ENCODE measurements at places on chromosomes 12 and 14. TPM values are rescaled to one million over a fixed set of nuclear protein-coding genes. Genes with fewer than 3 reads are reported as not detected.

DNA sequence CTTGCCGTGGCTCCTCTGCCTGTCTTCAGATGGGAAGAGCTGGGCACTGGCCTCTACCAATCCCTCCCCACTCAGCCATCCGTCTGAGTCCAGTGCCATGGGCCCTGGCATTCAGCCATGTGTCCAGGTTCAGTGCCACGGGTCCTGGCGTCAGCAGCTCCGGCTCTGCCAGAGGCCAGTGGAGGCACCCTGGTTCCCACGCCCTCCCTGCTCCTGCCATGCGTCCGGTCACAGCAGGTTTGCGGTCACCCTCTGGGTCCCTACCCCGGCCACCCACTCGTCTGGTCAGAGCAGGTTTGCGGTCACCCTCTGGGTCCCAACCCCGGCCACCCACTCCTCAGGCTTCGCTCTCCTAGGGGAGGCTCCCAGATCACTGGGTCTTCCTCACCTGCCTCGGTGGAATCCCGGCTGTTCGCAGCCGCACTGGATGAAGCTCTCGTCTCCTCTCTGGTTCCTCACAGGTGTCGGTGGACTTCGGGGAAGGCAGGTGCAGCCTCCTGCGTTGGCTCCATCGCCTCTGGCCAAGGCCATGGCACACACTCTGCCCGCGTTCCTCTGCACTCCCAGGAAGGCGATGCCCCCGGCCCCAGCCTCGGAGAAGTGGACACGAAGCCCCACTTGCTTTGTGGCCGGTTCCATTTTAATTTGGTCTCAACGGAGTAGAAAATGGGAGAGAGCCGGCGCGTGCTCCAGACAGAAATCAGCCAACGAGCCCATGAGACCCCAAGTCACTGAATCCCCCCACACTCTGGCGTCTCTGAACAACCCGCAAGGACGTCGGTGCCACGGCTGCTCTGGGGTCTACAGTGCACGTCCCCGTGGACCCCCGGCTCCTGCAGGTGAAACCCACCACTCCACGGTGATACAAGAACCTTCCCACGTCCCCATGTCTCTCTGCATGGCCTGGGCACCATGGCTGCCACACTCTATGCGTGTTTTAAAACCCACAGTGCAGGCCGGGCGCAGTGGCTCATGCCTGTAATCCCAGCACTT, 47.8 kb upstream of the FBRSL1 start:
- DNase-seq, result no peak
- peaks cover 59% of the 10 kb centered on the region for H3K4me1 ChIP-seq
- no peak overlapping the region for H3K27ac ChIP-seq
- no peak overlapping the region for H3K4me3 ChIP-seq

KRT77 gene
- total RNA-seq, result not detected

- H3K4me3 ChIP-seq, result no peak overlapping the region
- peaks cover 2% of the 10 kb centered on the region for H3K4me1 ChIP-seq
- H3K27ac ChIP-seq, result no peak overlapping the region
- no peaks in the 10 kb centered on the region for H3K36me3 ChIP-seq
Observed at GRCh38 chr14:55248411-55248810, 22.8 kb upstream of the FBXO34 start.

CDKL1 gene
- total RNA-seq, result 6.5 TPM

KRT79 gene
- 0.95 TPM for total RNA-seq

HNF1A gene
- not detected for total RNA-seq

GRCh38 chr12:9372202-9372601, 164.0 kb upstream of the PZP start:
- H3K36me3 ChIP-seq, result peaks cover 2% of the 10 kb centered on the region
- H3K4me3 ChIP-seq, result no peak overlapping the region
- DNase-seq, result no peak
- no peaks in the 10 kb centered on the region for H3K27me3 ChIP-seq

- no peaks in the 10 kb centered on the region for H3K27me3 ChIP-seq
- H3K4me3 ChIP-seq, result no peak overlapping the region
- H3K4me1 ChIP-seq, result no peaks in the 10 kb centered on the region
- H3K27ac ChIP-seq, result no peak overlapping the region
- DNase-seq, result no peak
Observed at GRCh38 chr12:22350886-22351285, 16.4 kb upstream of the ST8SIA1 start.

- H3K4me1 ChIP-seq, result peaks cover 17% of the 10 kb centered on the region
- peaks cover 15% of the 10 kb centered on the region for H3K36me3 ChIP-seq
- no peak overlapping the region for H3K4me3 ChIP-seq
- no peak overlapping the region for H3K27ac ChIP-seq
- DNase-seq, result no peak
Observed at GRCh38 chr12:55757701-55758100, 14.8 kb downstream of the GDF11 start.

DNA sequence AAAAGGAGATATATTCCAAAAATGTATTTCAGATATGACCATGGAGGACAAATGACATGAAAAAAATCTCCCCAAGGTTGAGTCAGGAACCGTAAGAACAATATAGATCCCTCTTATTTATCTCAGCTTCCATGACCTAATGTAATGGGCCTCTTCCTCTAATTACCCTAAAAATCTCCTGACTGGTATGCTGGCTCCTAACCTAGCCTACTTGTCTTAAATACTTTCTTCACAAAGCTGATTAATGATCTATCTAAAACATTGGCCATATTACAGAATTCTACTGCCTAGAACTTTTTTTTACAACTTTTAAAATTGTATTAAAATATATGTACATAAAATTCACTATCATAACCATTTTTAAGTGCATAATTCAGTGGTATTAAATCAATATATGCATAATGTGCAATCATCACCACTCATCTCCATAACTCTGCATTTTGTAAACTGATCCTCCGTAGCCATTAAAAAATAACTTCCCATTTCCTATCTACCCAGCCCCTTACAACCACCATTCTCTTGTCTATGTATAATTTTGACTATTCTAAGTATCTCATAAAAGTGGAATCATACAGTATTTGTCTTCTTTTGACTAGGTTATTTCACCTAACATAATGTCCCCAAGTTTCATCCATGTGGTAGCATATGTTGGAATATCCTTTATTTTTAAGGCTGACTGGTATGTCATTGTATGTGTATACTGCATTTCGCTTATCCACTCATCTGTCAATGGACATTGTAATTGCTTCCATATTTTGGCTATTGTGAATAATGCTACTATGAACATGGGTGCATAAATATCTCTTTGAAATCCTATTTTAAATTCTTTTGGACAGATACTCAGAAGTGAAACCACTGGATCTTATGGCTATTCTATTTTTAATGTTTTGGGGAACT, 464.6 kb downstream of the ADAMTS20 start:
- no peak for DNase-seq
- no peaks in the 10 kb centered on the region for H3K36me3 ChIP-seq
- H3K27ac ChIP-seq, result no peak overlapping the region
- H3K4me1 ChIP-seq, result no peaks in the 10 kb centered on the region
- no peak overlapping the region for H3K4me3 ChIP-seq

IFI27 gene
- total RNA-seq, result 2.4 TPM

GRCh38 chr14:64388533-64389285, 556 bp downstream of the MTHFD1 start:
- H3K27ac ChIP-seq, result peak overlapping the region; percentile 97
- peaks cover 34% of the 10 kb centered on the region for H3K4me1 ChIP-seq
- DNase-seq, result peak; percentile 33
- H3K27me3 ChIP-seq, result no peaks in the 10 kb centered on the region

- peaks cover 53% of the 10 kb centered on the region for H3K36me3 ChIP-seq
- H3K4me3 ChIP-seq, result peak overlapping the region; percentile 98
- peaks cover 12% of the 10 kb centered on the region for H3K27me3 ChIP-seq
- H3K27ac ChIP-seq, result peak overlapping the region; percentile 99
- peak; percentile 70 for DNase-seq
- peaks cover 55% of the 10 kb centered on the region for H3K4me1 ChIP-seq
Observed at GRCh38 chr14:35400648-35401421, 3.7 kb downstream of the NFKBIA start.

GRCh38 chr12:49789992-49790391, 38.2 kb downstream of the NCKAP5L start:
- no peak overlapping the region for H3K4me3 ChIP-seq
- no peaks in the 10 kb centered on the region for H3K27me3 ChIP-seq
- DNase-seq, result no peak
- H3K4me1 ChIP-seq, result no peaks in the 10 kb centered on the region
- no peaks in the 10 kb centered on the region for H3K36me3 ChIP-seq

- peaks cover 20% of the 10 kb centered on the region for H3K4me1 ChIP-seq
- peak overlapping the region; percentile 84 for H3K4me3 ChIP-seq
Observed at GRCh38 chr14:52551696-52552062, 626 bp downstream of the TXNDC16 start.

DNA sequence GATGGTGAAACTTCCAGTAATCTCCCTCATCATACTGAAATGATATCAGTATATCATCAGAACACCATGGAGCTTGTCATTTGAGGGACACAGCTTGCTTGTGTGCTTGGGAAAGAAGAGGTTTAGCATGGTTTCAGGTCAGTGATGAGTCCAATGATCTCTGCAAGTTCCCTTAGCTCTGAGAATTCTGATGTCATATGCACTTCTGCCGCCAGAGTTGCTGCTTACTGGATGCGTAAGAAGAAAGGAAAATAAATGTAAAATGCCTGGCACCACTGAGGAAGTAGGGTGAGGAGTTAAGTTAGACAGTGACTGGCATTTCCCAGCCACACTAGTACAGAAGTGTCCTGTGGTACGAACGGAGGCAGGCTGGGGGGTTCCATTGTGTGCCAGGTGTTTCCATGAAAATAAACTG, 22.6 kb downstream of the PRKCH start:
- H3K4me1 ChIP-seq, result peaks cover 92% of the 10 kb centered on the region
- H3K27ac ChIP-seq, result peak overlapping the region; percentile 95
- H3K36me3 ChIP-seq, result peaks cover 67% of the 10 kb centered on the region
- DNase-seq, result peak; percentile 38

GRCh38 chr12:45732936-45733335, 3.4 kb downstream of the ARID2 start:
- DNase-seq, result no peak
- peaks cover 28% of the 10 kb centered on the region for H3K4me1 ChIP-seq
- H3K36me3 ChIP-seq, result peaks cover 38% of the 10 kb centered on the region
- H3K4me3 ChIP-seq, result peak overlapping the region; percentile 58
- H3K27me3 ChIP-seq, result no peaks in the 10 kb centered on the region

DNA sequence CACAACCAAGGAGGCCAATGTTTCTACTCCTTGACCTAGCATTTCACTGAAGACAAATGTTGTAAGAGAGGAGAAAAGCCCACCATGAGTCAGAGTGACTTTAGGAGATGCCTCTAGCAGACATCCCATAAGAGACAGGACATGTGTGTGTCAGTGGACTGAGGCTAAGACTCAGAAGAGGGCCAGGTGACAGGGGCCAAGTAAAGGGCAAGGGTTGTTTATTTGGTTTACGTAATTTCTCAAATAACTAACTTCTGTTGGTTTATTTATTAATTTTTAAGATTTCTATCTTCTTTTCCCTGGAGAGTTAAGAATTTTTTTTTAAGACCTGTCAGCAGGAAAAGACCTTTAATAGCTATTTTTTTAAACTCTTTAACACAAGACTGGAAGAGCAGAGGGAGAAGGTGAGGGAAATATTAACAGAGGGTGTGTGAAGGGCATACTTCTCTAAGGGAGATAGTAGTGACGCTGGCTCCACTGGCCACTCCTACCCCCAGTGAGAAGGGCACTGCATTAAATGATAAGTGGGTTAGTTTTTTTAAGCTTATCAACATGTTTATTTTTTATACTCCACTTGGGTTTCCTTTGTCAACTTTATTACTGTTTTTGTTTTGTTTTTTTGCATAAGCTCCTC, 3.4 kb downstream of the PNP start:
- peaks cover 67% of the 10 kb centered on the region for H3K4me1 ChIP-seq
- H3K4me3 ChIP-seq, result peak overlapping the region; percentile 69
- peak overlapping the region; percentile 42 for H3K27ac ChIP-seq
- no peak for DNase-seq
- H3K27me3 ChIP-seq, result peaks cover 3% of the 10 kb centered on the region

- no peaks in the 10 kb centered on the region for H3K4me1 ChIP-seq
- no peak for DNase-seq
- H3K36me3 ChIP-seq, result no peaks in the 10 kb centered on the region
- H3K27ac ChIP-seq, result no peak overlapping the region
- H3K27me3 ChIP-seq, result peaks cover 78% of the 10 kb centered on the region
Observed at GRCh38 chr12:80710727-80711449, 3.5 kb downstream of the MYF6 start.

HOXC10 gene
- total RNA-seq, result not detected

DNA sequence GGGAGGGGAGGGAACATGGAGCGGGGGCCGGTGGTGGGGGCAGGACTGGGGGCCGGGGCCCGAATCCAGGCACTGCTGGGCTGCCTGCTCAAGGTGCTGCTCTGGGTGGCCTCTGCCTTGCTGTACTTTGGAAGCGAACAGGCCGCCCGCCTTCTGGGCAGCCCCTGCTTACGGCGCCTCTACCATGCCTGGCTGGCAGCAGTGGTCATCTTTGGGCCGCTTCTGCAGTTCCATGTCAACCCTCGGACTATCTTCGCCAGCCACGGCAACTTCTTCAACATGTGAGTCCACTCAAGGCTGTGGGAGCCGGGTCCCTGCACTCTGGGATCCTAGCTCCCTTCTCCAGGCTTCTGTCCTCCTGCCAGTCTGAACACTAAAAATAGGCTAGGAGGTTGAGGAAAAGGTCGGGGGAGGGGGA, 1.1 kb downstream of the FITM1 start:
- DNase-seq, result no peak
- H3K4me3 ChIP-seq, result no peak overlapping the region
- H3K27ac ChIP-seq, result peak overlapping the region; percentile 89
- peaks cover 4% of the 10 kb centered on the region for H3K36me3 ChIP-seq
- peaks cover 26% of the 10 kb centered on the region for H3K4me1 ChIP-seq

NUDT14 gene
- total RNA-seq, result 8.6 TPM

Data from activated naive CD8-positive, alpha-beta T cell treated with anti-CD3 and anti-CD28 coated beads for 36 hours (primary cell).